ENCODE measurements at places on chromosomes 3 and 15.

DNA sequence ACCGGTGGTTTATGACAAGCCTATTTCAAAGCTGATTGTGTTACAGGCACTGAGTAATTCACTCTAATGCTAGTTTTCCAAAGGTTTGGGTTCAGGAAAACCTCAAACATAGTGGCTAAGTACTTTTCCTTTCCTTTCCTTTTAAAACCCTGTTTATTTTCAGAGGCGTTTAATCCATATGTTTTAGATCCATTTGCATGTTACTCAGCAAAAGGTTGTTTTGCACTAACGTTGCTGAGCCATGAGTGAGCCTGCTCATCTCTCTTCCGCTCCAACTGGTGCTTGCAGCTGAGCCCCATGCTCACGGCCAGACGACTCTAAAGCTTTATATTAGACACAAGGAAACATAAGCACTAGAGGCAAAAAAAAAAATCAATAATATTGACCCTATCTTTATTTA, 9.4 kb downstream of the CEMIP start:
- no peak for DNase-seq

DNA sequence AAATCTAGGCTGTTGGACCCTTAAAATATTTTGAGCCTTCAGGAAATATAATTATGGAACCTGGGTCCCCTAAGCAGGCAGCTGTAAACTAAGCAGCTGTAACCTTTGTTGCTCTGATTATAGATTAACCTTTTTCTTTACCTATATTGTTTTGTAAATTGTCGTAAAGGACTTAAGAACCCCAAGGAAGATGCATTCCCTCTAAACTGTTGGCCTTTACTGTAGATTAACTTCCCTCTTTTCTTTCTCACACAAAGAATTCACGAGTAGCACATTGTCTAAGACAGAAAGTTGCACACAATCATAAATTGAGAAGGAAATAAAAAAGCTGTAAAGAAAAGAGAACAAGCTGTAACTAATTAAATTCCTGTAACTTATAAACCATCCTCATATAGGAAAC, 877.3 kb downstream of the ROBO2 start:
- DNase-seq: no peak

- DNase-seq: no peak
Measured at GRCh38 chr3:173865900-173866498, 468.5 kb downstream of the NLGN1 start.

DNA sequence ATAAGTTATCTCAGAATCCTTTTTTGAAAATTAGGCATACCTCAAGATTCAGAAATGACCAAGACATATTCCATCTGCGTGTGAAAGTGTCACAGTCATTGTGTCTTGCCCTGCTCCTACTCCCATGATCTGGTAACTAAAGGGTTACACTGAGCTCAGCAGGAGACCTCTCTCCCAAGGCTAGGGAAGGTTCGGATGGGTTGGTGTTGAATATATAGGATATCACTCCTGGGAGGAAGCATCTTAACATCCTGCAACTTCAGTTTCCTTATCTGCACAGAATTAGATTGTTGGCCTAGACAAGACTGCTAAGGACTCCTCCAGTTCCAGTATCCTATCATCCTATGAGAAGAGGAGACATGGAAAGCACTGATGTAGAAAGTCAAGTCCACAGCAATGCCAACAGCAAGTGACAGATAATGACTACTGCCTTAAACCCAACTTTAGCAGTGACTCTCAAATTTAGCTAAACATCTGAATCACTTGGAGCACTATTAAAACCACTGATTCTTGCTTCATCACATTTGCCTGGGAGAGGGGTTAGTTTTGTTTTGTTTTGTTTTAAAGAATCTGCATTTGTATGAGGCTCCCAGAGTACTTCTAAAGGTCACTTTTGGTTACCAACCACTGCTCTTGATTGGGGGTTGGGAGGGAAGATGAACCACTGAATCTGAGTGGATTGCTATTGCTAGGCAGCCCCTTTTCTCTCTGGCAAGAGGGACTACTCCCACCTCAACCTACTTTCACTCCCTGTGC, 9.7 kb downstream of the ADAMTS9 start:
- no peak for DNase-seq

GRCh38 chr15:92900731-92901071, 577 bp downstream of the CHD2 start:
- no peak for DNase-seq

DNA sequence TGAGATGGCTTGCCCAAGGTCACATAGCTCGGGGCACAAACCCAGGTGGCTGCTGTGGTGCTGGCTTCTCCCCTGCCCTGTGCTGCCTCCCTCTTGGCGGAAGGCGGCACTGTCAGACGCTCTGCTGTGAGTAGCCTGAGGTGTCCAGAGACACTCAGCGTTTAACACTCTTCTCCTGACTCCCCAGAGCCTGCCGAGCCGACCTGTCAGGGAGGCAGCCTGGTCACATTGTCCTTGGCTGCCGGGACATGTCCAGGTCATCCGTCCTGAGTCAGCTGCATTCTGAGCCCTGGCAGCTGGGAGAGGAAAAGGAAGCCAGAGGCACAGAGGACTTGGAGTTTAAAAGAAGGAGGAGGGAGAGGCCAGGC, 4.7 kb downstream of the LMAN1L start:
- no peak for DNase-seq

- DNase-seq: peak; percentile 68
Measured at GRCh38 chr15:77543159-77543882, 89.4 kb downstream of the LINGO1 start.

- DNase-seq: peak; percentile 43
Measured at GRCh38 chr3:167882057-167882667, 146.6 kb downstream of the SERPINI1 start.

- no peak for DNase-seq
Measured at GRCh38 chr3:177743173-177743890, 546.0 kb upstream of the TBL1XR1 start.

DNA sequence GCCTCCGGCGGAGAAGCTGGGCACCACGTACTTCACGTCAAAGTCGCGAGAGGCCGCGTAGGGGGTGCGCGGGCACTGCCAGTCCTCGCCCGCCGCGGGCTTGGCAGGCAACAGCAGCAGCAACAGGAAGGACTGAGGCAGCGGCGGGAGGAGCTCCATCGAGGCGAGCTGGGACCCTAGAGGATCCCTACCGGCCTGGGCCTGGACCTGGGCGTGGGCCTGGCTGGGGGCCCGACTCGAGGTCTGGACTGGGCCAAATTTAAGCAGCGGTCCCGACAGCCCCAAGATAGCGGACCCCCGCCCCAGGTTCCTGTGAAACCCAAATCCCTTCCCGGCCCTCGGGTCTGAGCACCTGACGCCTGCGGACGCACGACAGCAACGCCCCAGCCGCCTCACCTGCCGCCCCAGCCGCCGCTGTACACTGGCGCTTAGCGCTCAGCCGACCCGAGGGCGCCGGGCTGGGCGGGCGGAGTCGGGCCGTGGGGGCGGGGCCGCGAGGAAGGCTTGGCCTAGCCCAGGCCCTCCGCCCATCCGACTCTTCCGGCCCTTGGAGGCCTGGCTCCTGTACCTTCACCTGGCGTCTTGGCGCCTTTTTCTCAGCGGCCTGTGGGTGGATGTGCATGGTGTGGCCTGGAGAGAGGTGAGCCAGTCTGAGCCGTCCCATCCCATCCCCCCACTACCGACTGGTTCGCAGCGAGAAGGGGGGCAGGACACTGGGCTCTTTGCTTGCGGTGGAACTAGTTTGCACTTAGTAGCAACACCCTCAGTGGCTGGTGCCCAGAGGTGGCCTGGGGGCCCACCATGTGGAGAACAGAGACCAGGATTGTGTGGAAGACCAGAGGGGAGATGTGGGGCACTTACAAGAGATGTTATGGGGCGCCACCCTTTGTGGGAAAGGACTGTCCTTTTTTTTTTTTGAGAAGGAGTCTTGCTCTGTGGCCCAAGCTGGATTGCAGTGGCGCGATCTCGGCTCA, at the start of gene MST1R:
MST1R (minus strand) TSS at position 423 of the 974 bp plus-strand sequence; CDS start at position 159, 264 bp downstream.
- peak; percentile 85 for DNase-seq

- no peak for DNase-seq
Measured at GRCh38 chr3:175526609-175527280, 667.6 kb downstream of the NAALADL2 start.

DNA sequence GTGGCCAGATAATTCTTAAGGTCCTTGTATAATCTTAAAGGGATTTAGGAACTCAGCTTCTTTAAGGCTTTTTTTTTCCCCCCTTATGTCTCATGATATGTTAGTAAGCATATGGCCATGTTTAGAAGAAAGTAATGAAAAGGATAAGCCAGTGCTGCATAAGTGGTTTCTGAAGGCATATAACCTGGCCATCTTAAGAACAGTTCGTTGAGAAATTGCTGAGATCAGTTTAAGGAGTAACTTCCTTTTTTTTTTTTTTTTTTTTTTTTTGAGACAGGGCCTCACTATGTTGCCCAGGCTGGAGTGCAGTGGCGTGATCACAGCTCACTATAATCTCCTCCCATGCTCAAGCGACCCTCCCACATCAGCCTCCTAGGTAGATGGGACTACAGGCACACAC, 51.7 kb downstream of the UBE2E2 start:
- no peak for DNase-seq
